ENCODE measurements at places on chromosomes 7 and 10.

GRCh38 chr10:91462423-91462822 lies 52.3 kb downstream of the HECTD2 start:
- DNase-seq = no peak

GRCh38 chr7:41696323-41696916 lies 6.5 kb downstream of the INHBA start:
- peak; percentile 2 for DNase-seq

DNA sequence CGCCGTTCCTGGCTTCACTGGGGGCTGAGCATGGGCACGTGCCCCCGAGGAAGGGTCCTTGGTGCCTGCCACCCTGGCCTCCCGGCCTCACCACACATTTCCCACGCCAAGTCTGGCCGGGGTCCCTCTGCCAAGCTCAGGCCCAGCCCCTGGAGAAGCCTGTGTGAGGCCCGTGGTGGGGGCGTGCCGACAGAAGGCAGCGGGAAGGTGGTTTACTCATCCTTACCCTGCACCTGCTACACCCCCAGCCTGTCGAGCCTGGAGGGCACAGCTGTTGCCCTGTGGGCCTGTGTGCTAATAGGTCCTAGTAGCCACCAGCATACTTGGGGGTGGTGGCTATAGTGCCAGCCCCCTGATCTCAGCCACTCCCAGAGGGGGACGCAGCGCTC lies 46.7 kb downstream of the NKX6-2 start:
- no peak for DNase-seq

- no peak for DNase-seq
Observed at GRCh38 chr7:128000854-128001265, 30.4 kb downstream of the LRRC4 start.

DNA sequence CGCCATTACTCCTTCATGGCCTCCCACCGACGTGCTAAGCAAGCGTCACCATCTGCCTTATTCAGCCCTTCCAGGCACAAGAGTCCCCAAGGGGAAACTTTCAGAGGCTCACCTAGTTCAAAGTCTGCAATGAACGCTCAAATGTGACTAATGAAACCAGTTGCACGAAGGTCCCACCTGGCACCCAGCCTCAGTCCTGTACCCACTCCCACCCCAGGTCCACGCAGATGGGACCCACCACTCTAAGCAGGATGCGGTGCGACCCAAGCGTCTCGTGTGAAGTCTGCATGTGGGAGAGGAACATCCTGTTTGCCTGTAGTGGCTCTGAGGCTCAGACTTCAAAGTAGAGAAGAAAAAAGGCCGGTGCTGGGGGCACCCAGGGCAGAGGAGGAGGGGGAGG lies 40.3 kb downstream of the RGS10 start:
- DNase-seq = no peak

DNA sequence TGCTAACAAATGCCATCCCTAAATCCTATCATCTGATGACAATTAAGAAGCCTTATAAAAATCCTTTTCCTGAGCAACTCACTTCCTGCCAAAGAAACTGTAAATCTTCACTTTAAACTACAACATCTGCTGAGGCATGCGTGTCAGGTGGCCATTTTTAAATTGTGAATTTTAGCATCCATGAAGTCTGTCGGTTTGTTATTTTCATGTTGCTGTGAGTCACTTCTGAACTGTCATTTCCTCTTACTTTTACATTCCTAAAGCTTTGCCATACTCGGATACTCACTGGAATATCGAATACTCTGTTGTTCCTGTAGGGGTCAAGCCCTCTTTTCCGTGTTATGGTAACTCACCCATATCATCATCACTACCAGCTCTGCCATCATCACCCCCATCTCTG lies 34.3 kb upstream of the TMEM26 start:
- DNase-seq = no peak

GRCh38 chr10:97919012-97919411 lies 69.4 kb downstream of the GOLGA7B start:
- DNase-seq = no peak

DNA sequence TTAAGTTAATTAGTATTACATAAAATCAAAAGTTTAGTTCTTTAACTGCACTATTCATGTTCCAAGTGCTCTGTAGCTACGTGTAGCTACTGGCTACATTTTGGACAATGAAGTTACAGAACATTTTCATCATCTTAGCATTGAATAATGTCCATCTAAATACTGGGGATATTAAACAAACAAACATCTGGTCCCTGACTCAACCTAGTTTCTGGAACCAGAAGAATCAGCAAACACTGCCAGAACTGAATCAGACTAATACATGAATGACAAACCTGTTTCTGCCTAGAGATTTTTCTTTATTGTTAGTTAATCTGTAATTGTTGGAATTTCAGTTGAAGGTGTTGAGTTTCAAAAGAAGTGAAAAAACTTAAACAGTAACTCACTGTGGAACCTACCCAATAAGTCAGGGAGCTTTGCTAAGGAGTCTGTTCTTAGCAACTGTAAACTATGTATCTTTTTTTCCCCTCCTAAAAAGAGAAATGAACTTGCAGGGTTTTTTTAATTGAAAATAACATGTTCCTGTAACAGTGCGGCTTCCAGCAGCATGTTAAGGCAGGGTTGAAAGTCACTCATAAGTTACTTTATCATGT lies 58.3 kb downstream of the CDK13 start:
- no peak for DNase-seq

- DNase-seq = no peak
Observed at GRCh38 chr10:22363305-22363704, 18.0 kb downstream of the SPAG6 start.

GRCh38 chr7:106747804-106748203 lies 86.8 kb upstream of the CCDC71L start:
- DNase-seq = no peak

DNA sequence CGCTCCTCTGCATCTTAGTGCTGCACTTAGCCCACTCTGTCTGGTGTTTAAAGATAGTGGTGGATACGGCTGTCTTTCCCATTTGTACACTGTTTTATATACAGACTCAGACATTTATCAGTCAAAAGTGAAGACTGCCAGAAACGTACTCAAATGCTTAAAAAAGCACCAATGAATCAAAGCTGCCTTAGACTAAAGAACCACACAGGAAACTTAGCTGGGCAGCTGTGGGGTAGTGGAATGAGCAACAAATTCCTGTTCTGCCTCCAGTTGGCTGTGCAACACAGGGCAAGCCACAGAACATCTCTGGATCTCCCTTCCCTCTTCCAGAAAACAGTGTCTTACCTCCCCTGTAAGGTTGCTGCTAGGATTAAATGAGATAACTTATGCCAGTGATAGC lies 76.0 kb downstream of the ATXN7L1 start:
- DNase-seq = no peak

DNA sequence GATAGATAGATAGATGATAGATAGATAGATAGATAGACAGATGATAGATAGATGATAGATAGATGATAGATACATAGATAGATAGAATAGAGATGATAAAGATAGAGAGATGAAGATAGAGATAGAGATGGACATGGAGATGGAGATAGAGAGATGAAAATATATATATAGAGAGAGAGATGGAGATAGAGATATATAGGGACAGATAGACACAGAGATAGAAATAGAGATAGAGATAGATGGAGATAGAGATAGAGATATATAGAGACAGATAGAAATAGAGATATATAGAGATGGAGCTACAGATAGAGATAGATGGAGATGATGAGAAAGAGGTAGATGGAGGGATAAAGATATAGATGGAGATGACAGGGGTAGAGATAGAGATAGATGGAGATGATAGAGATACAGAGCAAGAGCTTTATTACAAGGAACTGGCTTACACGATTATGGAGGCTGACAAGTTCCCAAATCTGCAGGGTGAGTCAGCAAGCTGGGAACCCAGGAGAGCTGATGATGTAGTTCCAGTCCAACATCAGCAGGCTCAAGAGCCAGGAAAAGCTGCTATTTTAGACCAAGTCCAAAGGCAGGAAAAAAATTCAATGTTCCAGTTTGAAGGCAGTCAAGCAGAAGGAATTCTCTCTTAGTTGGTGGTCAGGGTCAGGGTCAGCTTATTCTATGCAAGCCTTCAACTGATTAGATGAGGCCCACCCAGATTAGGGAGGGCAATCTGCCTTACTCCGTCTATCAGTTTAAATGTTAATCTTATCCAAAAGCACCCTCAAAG lies 37.1 kb downstream of the CAV1 start:
- no peak for DNase-seq

GRCh38 chr10:122140941-122141623 lies 130.0 kb upstream of the BTBD16 start:
- DNase-seq = no peak

DNA sequence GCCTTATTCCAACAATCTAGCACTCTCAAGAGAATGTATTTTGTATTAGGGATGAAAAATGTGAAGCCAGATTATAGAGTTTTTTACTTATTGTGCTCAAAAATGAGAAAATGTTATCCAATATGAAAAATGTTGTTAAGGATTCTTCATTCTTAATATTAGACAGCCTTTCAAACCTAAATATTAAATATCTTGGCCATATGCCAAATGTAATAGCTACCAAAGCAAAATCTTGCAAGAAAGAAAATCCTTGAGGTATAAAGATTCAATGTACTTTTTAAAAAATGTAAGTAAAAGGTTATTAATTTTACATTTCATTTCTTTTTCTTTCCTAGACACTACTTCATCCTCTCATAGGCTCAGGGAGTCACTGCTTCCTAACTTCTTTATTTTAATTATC lies 33.4 kb downstream of the MET start:
- no peak for DNase-seq

- no peak for DNase-seq
Observed at GRCh38 chr10:22932626-22933370, 4.9 kb downstream of the ARMC3 start.

DNA sequence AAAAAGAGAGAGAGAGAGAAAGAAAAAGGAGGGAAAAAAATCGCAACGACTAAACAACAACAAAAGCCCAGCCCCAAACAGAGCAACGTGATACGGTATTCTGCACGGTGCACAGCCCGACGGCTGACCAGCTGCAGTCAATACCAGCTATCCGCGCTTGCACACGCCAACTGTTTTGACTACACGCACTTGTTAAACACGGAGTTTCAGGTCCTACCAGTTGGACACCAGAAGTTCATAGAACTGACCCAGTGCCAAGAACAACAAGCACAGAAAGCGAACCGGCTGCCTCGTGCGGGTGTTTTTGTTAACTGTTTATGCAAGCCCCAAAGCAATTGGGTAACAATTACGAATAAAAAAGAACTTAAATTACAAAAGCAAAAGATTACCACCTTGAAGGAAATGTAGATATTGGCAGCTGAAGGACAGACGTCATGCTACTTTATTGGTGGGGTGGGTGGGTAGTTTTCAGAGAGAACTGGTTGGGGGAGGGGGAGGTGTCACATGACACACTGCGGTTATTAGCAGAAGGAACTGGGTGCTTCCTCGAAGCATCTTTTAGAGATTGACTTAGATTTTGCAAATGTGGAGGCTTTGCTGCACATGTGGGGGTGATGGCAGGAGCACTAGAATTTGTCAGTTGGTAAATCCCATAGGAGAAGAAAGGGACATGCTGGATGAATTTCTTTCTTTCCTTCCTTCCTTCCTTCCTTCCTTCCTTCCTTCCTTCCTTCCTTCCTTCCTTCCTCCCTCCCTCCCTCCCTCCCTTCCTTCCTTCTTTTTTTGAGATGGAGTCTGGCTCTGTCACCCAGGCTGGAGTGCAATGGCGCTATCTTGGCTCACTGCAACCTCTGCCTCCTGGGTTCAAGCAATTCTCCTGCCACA lies 110.6 kb upstream of the EFCAB10 start:
- peak; percentile 43 for DNase-seq

DNA sequence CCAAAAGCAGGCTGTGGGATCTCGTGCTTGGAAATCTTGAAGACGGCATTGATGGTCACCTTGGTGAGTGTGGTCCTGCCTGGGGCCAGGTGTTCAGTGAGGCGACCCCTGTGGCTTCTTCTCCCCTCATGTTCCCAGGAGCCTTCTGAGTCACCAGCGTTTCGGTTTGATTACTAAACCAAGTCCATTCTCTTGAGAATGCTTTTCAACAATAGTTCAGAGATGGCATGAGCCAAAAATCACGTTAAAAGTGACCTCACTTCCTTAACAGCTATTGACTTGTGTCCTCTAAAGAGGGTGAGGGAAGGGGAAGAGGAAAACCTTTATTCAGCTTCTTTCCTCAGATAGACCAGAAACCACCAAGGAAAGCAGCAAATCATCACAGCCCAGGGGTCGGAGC lies 315.2 kb downstream of the GATA3 start:
- DNase-seq = no peak

- no peak for DNase-seq
Observed at GRCh38 chr10:133282846-133283390, 6.2 kb upstream of the ADAM8 start.

- DNase-seq = no peak
Observed at GRCh38 chr7:77351539-77352004, 64.6 kb downstream of the GSAP start.
